ENCODE measurements at places on chromosomes 2 and 18. TPM values are rescaled to one million over a fixed set of nuclear protein-coding genes. Genes with fewer than 3 reads are reported as not detected.

Gene RIT2
- not detected for polyA plus RNA-seq

Gene VIT
- polyA plus RNA-seq = not detected

Gene ME2
- 41.3 TPM for polyA plus RNA-seq

Gene SLC5A7
- not detected for polyA plus RNA-seq

Gene ATP6V1C2
- 2.5 TPM for polyA plus RNA-seq

Gene CDH19
- polyA plus RNA-seq = 0.38 TPM

Gene CNGA3
- not detected for polyA plus RNA-seq

Gene ACVR1
- 19.9 TPM for polyA plus RNA-seq

Gene MEIS1
- 7.6 TPM for polyA plus RNA-seq

Gene UGT1A8
- not detected for polyA plus RNA-seq

Gene SERPINB12
- not detected for polyA plus RNA-seq

Gene ABCG8
- polyA plus RNA-seq = not detected

Gene IL36A
- polyA plus RNA-seq = not detected

Gene PLGLB2
- not detected for polyA plus RNA-seq
